ENCODE measurements at places on chromosomes 12 and 14.

- DNase-seq = no peak
These were observed 18.7 kb upstream of the CCDC91 start for GRCh38 chr12:28171356-28172060.

DNA sequence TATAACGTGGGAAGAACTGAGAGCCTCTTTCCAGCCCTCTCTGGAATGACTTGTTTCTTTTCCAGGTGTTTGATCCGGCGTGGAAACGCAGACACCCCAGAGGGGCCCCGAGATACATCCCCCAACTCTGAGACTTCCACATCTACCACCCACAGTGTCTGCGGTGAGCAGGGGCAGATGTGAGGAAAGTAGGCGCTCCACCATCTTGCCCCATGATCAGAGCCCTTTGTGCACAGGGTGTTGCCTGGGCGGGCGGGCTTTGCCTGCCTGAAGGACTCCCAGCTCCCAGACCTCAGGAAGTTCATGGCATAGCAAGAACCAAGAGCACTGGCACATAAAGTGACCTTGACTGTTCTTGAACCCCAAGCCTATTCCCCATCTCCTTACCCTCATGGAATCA is 2.8 kb downstream of the CARMIL3 start:
- no peak for DNase-seq

GRCh38 chr12:106154751-106155273 is 16.1 kb upstream of the NUAK1 start:
- DNase-seq = no peak

GRCh38 chr14:94679937-94680861 is 68.0 kb downstream of the SERPINA3 start:
- DNase-seq = no peak

DNA sequence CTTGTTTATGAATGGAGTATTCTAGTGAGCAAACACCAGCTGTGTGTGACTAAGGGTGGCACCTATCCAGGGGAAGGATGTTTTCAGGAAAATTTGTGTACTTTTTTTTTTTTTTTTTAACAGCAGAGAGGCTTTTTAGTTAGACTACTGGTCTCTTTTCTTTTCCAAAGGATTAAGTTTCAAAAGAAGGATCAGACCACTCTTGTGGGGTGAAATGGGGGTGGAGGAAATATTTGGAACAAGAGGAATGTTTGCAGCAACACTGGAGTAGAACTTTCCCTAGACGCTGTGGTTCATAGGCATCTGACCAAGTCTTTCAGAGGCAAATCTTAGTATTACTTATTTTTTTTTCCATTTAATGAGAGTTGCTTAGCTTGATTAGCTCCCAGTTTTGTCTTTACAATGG is 21.1 kb downstream of the NUBPL start:
- DNase-seq = no peak

DNA sequence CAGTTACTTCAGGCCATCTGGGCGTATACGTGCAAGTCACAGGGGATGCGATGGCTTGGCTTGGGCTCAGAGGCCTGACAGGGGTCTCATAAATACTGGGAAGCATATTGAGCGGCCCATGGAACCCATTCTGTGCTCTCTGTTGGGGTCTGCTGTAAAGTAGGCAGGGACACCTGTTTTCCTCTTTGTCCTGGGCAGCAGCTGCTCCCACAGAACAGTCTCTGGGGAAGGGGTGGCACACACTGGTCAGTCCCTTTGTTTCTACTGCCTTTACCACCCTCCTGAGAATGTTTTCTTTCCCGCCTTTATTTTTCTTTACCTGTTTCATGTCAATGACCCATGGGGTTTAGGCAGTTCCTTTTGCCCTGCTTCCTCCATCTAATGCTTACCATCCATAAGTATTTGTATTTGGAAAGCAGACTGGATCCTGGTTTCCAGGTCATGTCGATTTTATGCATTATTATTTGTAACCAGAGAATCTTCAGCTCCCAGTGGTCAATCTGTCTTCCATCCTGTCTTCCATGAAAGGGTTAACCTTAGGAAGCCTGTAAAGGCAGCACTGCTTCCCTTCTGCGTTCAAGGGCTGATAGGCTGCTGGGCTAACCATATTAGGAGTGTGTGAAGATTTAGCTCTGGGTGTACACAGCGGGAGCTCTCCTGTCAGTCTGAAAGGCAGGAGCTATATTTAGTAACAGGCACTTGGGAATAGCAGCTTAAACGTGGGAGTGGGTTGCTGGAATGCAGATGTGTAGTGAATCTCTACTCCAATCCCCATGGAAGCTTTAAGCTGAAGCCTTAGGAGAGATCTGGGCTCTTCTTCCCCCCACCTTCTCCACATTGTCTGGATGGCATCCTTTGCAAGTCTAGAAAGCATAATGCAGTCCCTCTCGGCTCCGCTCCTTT is 124.0 kb downstream of the DYRK2 start:
- DNase-seq = no peak

- DNase-seq = no peak
These were observed 45.6 kb downstream of the LTBP2 start for GRCh38 chr14:74566174-74567141.

DNA sequence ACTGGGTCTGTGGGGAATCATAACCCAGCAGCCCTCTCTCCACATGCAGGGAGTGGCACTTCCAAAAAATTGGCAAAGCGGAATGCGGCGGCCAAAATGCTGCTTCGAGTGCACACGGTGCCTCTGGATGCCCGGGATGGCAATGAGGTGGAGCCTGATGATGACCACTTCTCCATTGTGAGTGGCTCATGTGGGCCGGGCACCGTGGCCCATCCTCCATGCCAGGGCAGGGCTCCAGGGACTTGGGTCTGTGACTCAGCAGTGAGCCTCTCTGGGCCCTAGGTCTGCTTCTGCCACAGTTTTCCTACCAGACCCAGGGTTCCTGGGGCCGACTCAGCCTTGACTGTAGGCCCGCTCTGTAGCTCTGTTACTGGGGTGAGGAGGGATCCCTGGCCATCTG is 2.2 kb downstream of the NPFF start:
- DNase-seq = no peak

- DNase-seq = no peak
These were observed 29.4 kb downstream of the KCNA5 start for GRCh38 chr12:5073054-5073453.

- no peak for DNase-seq
These were observed at the start of gene DNAJC22 for GRCh38 chr12:49346659-49347310. Gene DNAJC22 (plus strand): TSS chr12:49346888. CDS start chr12:49348873, 1,985 bp downstream.

- no peak for DNase-seq
These were observed 52.6 kb downstream of the SAV1 start for GRCh38 chr14:50615552-50615951.

DNA sequence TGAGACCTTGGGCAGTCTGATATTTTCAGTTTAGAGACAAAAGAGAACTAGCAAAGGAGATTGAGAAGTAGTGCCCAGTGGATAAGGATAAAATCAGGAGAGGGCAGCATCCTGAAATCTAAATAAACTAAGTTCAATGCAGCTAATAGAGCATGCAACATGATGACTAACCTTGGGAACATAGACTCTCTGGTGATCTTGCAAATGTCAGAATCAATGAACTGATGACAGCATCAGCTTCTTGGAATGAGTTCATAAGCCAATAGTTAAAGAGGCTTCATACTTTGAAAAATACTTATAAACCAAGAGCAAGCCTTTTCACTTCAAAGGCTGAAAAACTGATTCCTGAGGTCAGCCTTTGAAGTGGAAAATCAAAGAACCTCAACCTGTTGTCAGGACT is 8.2 kb downstream of the TAS2R19 start:
- DNase-seq = no peak

- no peak for DNase-seq
These were observed 8.6 kb upstream of the CD27 start for GRCh38 chr12:6435961-6436715.

- no peak for DNase-seq
These were observed 205.4 kb downstream of the CALM1 start for GRCh38 chr14:90602088-90602687.

DNA sequence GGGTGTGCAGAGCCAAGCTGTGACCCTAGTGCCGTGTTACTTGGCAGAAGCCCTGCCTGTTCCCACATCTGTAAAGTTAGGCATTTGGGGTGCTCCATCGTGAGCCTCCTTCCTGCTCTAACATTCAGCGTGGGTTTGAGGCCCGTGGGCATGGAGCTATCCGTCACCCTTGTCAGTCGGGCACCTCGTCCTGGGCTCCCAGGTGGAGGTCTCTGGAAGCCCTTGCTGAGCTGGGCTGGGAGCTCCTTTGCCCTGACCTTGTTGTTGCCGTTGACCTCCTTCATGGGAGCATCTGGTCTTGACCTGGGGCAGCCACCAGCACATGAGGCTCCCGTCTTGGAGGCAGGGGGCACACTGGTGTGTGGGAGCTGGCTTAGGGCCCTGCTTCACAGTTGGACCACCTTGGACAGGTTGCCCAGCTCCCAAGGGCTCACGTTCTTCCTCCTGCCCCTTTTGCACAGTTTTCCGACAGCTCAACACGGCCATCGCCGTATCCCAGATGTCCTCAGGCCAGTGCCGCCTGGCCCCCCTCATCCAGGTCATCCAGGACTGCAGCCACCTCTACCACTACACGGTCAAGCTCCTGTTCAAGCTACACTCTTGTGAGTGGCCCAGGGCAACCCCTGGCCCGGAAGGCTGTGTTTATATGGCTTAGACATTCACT is 18.5 kb downstream of the HIP1R start:
- no peak for DNase-seq

DNA sequence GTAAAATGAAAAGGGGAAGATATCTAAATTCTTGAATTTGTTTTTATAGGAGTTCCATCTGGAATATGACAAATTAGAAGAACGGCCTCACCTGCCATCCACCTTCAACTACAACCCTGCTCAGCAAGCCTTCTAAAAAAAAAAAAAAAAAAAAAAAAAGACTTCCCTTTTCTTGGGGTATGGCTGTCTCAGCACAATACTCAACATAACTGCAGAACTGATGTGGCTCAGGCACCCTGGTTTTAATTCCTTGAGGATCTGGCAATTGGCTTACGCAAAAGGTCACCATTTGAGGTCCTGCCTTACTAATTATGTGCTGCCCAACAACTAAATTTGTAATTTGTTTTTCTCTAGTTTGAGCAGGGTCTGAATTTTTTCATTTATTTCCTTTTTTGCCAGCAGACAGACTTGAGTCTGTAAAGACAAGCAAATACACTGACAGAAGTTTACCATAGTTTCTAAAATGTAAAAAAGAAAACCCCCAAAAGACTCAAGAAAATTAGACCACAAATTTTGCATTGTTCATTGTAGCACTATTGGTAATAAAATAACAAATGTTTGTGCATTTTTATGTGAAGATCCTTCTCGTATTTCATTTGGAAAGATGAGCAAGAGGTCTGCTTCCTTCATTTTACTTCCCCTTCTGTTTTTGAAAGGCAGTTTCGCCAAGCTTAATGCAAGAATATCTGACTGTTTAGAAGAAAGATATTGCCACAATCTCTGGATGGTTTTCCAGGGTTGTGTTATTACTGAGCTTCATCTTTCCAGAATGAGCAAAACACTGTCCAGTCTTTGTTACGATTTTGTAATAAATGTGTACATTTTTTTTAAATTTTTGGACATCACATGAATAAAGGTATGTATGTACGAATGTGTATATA is 12.1 kb upstream of the KCNMB4 start:
- no peak for DNase-seq

- DNase-seq = no peak
These were observed 12.3 kb upstream of the C12orf71 start for GRCh38 chr12:27094726-27095125.

DNA sequence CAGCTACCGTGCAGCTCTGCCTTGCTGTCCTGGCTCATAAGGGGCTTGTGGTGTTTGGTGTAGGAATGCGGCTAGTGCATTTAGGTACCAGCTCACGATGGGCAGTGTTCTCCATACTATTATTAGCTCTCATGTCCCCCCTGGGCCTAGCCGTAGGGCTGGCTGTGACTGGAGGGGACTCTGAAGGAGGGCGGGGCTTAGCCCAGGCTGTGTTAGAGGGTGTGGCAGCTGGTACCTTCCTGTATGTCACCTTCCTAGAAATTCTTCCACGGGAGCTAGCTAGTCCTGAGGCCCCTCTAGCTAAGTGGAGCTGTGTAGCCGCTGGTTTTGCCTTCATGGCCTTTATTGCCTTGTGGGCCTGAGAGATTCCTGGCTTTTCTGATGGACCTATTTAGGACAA is 2.1 kb downstream of the SLC39A2 start:
- DNase-seq = no peak

- DNase-seq = no peak
These were observed 43.9 kb upstream of the CTDSP2 start for GRCh38 chr12:57890191-57891115.

GRCh38 chr14:74526854-74527585 is 33.5 kb downstream of the ISCA2 start:
- DNase-seq = no peak

DNA sequence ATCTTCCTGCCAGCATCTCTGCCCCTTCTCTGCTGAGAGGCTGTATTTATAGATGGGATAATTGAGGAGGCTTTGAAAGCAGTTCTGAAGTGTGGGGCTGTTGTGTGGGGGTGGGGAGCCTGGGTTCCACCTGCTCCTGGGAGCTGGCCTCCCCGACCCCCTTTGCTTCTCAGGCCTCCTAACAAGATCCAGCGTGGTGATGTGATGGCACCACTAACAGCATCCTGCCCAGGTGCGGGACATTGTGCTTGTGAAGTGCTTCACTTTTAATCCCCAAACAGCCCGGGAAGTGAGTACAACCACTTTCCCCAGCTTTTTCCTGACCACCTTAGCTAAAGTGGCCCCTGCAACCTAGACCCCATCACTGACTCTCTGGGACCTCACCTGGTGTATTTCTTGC is 95.1 kb upstream of the NRXN3 start:
- DNase-seq = no peak

DNA sequence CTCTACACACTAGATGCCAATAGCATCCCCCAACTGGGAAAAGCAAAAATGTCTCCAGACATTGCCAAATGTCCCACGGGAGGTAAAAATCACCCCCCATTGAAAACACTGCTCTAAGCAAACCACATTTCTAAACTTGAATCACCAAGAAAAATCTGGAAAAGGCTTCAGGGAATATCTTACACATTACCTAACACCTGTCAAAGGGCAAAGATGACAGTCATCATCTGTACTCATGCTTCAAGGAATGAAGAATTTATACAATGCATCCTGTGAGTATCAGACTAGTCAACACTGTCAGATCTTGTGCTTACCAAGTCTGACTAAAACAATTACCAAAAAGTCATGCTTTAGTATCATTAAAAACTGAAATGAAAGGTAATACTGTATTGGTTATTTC is 161.6 kb upstream of the SOX5 start:
- no peak for DNase-seq

- DNase-seq = no peak
These were observed 22.3 kb upstream of the EPS8 start for GRCh38 chr12:15811214-15812127.

- DNase-seq = no peak
These were observed 190.2 kb downstream of the FSCB start for GRCh38 chr14:44316647-44317440.

Data from activated CD8-positive, alpha-beta memory T cell treated with anti-CD3 and anti-CD28 coated beads for 1 hour (primary cell).